ENCODE measurements at places on chromosomes 12 and 14. TPM values are rescaled to one million over a fixed set of nuclear protein-coding genes. Genes with fewer than 3 reads are reported as not detected.

DNA sequence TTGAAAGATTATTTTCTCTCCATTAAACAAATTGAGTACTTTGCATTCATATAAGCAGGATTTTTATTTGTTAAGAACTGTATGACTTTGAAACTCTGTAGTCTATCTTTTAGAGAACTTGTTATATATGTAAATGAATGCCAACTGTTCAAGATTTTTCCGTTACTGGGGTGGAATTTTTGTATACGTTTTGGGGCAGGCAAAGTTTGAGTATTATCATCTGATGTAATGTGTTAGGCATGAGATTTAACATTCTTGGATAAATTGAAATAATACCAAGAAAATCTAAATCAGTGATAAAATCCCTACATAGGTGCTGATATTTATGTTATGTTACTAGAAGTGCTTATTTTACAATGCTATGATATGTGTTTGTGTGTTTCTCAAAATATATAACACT is 8.4 kb downstream of the CNOT2 start:
- no peak for DNase-seq

GRCh38 chr14:37413504-37414003 is 181.5 kb downstream of the FOXA1 start:
- peak; percentile 24 for DNase-seq

DNA sequence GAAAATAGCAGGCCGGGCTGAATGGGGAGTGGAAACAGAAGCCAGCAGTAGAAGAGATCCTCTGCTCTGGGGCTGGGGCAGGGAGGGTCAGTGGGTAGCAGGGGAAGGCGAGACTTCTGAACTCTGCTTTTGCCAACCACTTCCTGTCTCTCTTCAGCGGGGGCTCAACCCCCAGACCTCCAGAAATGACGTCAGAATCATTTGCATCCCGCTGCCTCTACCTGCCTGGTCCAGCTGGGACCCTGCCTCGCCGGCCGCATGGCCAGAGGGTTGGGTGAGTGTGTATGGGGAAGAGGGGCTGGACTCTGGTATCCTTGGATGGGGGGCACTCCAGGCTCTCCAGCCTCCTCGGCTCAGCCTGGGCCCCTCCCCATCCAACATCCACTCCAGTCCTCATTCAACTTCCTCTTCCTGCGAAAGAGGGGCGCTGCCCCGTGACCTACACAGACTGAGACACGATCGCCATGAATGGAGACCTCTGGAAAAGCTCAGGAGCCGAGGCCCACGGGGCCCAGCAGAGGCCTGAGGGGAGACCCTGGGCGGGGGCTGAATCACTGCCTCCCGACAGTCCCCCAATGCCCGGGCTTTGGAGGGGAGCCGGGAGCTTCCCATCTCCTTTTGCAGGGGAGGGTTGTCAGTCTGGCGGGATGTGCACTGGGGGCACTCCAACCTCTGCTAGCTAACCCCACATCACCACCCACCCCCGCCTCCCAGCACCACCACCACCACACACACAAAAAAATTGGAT is 458 bp upstream of the HOXC4 start:
- no peak for DNase-seq

Gene KRAS
- 53.8 TPM for total RNA-seq

DNA sequence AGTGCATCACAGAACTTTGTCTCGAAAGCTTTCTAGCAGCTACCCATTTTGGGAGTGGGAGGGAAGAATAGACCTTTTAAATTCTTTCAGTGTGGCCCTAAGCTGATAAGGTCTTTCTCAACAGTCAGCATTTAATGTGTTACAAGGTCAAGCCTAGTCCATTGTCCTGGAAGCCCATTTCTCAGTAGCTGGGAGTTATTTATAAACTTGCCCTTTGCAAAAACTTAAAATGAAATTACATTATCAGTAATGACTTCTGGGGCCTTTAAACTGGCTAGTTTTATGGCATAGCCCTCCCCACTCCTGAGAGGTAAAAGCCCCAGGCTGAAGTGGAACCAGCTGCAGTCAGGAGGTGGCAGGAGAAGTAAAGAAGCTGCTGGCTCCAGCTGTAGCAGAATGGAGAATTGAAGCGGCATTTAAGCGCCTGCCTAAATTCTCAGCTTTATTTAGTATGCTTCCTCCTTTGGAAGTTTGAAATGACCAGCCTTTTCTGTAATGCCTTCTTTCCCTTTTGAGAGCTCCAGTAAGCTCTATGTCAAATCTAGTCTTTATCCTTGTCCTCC is 12.4 kb downstream of the COPZ1 start:
- DNase-seq = no peak

- no peak for DNase-seq
These were observed 224.3 kb downstream of the GXYLT1 start for GRCh38 chr12:41920355-41920754.

GRCh38 chr12:104312654-104313053 is 9.1 kb downstream of the EID3 start:
- DNase-seq = no peak

- no peak for DNase-seq
These were observed 76.9 kb upstream of the GARIN2 start for GRCh38 chr14:67112344-67112743.

- DNase-seq = no peak
These were observed 7.8 kb downstream of the SH2B3 start for GRCh38 chr12:111413442-111414086.

GRCh38 chr14:51491776-51492175 is 159.9 kb upstream of the FRMD6 start:
- DNase-seq = no peak

- DNase-seq = no peak
These were observed 484.6 kb downstream of the AACS start for GRCh38 chr12:125549836-125550235.

GRCh38 chr12:93926237-93926636 is 222.1 kb upstream of the PLXNC1 start:
- no peak for DNase-seq

GRCh38 chr14:79911744-79912143 is 299.6 kb downstream of the DIO2 start:
- DNase-seq = no peak

Gene AKAP5
- total RNA-seq = 18.1 TPM

Gene ACOT6
- not detected for total RNA-seq

All from colonic mucosa (tissue), 4 donors.